Liver (tissue), 10 donors: ENCODE measurements at places on chromosomes 12 and 14. TPM values are rescaled to one million over a fixed set of nuclear protein-coding genes. Genes with fewer than 3 reads are reported as not detected.
A peak's percentile ranks its signal among the peaks of the same experiment; 100 is the strongest.

Gene MAPK1IP1L
- total RNA-seq, result 15.5 TPM

Gene ACOT4
- 12.9 TPM for total RNA-seq

- no peak overlapping the region for H3K4me3 ChIP-seq
- no peaks in the 10 kb centered on the region for H3K4me1 ChIP-seq
- H3K27ac ChIP-seq, result no peak overlapping the region
- no peak for DNase-seq
These were observed 2.6 kb downstream of the IRAK3 start for GRCh38 chr12:66191547-66192126.

- no peaks in the 10 kb centered on the region for H3K4me1 ChIP-seq
- no peak overlapping the region for H3K4me3 ChIP-seq
- DNase-seq, result no peak
These were observed 28.2 kb upstream of the TMEM106C start for GRCh38 chr12:47935184-47935583.

- no peaks in the 10 kb centered on the region for H3K4me1 ChIP-seq
- no peak overlapping the region for H3K27ac ChIP-seq
- H3K4me3 ChIP-seq, result no peak overlapping the region
- no peaks in the 10 kb centered on the region for H3K27me3 ChIP-seq
- no peak for DNase-seq
These were observed 84.6 kb upstream of the ATF7IP start for GRCh38 chr12:14280921-14281320.

DNA sequence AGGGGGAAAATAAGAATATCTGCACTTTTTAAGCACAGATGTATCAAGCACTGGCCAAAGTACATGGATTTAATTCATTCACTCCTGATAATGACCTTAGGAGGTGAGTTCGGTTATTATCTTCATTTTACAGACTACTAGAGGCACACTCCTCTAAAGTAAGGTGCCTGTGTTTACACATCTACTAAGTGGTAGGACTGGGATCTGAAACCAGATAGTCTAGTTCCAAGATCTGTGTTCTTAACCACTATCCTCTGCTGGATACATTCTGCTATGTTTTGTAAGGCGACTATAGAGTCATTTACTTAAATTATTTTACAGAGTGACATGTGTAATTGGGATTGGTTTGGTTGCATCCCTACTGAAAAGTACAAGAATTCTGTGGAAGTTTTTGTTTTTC is 175.3 kb downstream of the ESR2 start:
- H3K4me1 ChIP-seq, result no peaks in the 10 kb centered on the region
- H3K27me3 ChIP-seq, result no peaks in the 10 kb centered on the region
- peak overlapping the region; percentile 88 for H3K27ac ChIP-seq
- peaks cover 25% of the 10 kb centered on the region for H3K36me3 ChIP-seq

Gene GRIP1
- 0.33 TPM for total RNA-seq

GRCh38 chr14:77039285-77040058 is 11.0 kb upstream of the IRF2BPL start:
- H3K36me3 ChIP-seq, result no peaks in the 10 kb centered on the region
- H3K27ac ChIP-seq, result peak overlapping the region; percentile 99
- no peaks in the 10 kb centered on the region for H3K27me3 ChIP-seq
- peaks cover 82% of the 10 kb centered on the region for H3K4me1 ChIP-seq
- peak overlapping the region; percentile 32 for H3K4me3 ChIP-seq

DNA sequence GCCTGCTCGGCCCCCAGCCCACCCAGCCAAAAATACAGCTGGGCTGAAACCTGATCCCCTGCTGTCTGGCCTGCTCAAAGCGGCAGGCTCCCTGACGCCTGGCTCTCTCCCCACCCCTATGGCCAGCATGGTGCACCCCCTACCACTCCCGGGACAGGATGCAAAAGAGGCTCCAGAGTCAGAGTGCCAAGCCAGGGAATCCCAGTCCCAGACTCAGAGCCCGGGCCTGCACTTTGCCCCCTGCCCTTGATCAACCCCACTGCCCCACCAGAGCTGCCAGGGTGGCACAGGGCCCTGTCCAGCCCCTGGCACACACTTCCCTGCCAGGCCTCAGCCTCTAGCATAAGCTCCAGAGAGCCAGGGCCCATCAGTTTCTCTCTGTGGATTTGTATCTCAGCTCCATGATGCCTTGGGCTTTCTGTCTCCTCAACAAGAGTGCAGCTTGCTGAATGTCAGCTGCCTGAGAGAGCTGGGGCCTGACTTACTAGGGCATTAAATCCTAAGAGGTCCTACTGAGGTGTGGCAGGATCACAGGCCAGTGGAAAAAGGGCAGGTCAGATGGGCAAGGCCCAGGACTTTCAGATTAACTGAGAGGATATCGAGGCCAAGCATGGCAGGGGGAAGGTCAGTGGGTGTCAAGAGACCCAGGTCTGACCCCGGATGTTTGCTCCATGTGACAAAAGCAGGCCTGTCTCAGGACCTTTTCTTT is 13.9 kb downstream of the ACVRL1 start:
- peak overlapping the region; percentile 72 for H3K27ac ChIP-seq
- no peak for DNase-seq
- peaks cover 35% of the 10 kb centered on the region for H3K4me1 ChIP-seq
- no peaks in the 10 kb centered on the region for H3K27me3 ChIP-seq

DNA sequence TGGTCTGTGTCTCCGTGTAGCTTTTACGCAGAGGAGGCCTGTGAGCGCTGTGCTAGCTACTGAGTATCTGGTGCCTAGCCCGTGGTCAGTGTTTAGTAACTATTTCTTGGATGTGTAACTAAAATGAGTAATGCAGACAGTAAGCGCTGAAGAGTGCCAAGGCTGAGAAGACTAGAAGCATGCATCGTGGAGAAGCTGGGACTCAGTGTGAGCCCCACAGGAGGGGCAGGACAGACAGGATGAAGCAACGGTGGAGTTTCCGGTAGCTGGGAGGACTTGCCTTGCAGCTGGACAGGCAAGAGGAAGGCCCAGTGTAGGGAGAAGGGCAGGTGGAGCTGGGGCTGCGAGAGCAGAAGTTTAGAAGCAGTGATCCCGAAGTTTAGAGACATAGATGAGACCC is 233.4 kb upstream of the FKBP4 start:
- no peak overlapping the region for H3K27ac ChIP-seq
- no peak for DNase-seq
- H3K27me3 ChIP-seq, result no peaks in the 10 kb centered on the region
- H3K4me3 ChIP-seq, result no peak overlapping the region
- no peaks in the 10 kb centered on the region for H3K4me1 ChIP-seq

Gene FAM222A
- total RNA-seq, result 1.8 TPM

DNA sequence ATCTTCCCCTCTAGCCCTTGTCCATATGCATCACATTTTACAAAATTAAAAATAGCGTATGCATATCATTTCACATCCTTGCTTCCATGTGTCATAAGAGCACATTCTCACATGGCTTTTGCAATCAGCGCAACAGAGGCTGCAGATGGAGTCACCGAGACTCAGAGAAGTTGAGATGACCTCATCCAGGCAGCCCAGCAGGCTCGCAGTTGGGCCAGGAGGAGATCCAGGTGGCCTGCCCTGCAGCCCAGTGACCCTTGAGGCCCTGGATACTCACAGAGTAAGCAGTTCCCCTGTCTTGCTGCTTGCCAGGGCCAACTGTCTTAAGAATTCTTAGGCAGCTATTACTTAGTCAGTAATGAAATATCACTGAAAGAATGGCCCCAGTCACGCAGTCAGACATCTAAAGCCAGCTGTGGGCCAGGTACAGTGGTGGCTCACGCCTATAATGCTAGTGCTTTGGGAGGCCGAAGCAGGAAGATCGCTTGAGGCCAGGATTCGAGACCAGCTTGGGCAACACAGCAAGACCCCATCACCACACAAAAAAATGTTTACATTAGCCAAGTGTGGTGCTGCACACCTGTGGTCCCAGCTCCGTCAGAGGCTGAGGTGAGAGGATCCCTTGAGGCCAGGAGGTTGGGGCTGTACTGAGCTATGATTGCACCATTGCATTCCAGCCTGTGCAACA is 9.1 kb downstream of the CAMKK2 start:
- H3K36me3 ChIP-seq, result peaks cover 1% of the 10 kb centered on the region
- no peak overlapping the region for H3K27ac ChIP-seq
- H3K4me3 ChIP-seq, result no peak overlapping the region
- H3K27me3 ChIP-seq, result no peaks in the 10 kb centered on the region
- no peaks in the 10 kb centered on the region for H3K4me1 ChIP-seq

GRCh38 chr12:106831699-106832098 is 57.2 kb downstream of the RIC8B start:
- no peak for DNase-seq
- no peaks in the 10 kb centered on the region for H3K4me1 ChIP-seq
- no peaks in the 10 kb centered on the region for H3K36me3 ChIP-seq
- H3K4me3 ChIP-seq, result no peak overlapping the region

Gene TAS2R14
- 6.9 TPM for total RNA-seq

DNA sequence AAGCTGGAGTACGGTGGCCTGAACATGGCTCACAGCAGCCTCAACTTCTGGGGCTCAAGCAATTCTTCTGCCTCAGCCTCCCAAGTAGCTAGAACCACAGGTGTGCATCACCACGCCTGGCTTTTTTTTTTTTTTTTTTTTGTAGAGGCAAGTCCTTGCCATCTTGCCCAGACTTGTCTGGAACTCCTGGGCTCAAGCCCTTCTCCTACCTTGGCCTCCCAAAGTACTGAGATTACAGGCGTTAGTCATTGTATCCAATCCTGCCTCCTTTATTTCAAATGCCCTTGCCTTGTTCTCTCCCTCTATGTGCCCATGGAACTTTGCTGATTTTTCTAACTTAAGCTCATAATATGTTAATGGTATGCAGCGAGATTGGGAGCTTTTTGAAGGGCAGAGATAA is 49.2 kb upstream of the PRICKLE1 start:
- no peak overlapping the region for H3K27ac ChIP-seq
- H3K36me3 ChIP-seq, result no peaks in the 10 kb centered on the region
- DNase-seq, result no peak

Gene PPP4R4
- 1.3 TPM for total RNA-seq

- no peak for DNase-seq
- H3K4me3 ChIP-seq, result no peak overlapping the region
- H3K36me3 ChIP-seq, result peaks cover 1% of the 10 kb centered on the region
- no peaks in the 10 kb centered on the region for H3K27me3 ChIP-seq
These were observed 13.1 kb downstream of the DACT1 start for GRCh38 chr14:58650857-58651256.

DNA sequence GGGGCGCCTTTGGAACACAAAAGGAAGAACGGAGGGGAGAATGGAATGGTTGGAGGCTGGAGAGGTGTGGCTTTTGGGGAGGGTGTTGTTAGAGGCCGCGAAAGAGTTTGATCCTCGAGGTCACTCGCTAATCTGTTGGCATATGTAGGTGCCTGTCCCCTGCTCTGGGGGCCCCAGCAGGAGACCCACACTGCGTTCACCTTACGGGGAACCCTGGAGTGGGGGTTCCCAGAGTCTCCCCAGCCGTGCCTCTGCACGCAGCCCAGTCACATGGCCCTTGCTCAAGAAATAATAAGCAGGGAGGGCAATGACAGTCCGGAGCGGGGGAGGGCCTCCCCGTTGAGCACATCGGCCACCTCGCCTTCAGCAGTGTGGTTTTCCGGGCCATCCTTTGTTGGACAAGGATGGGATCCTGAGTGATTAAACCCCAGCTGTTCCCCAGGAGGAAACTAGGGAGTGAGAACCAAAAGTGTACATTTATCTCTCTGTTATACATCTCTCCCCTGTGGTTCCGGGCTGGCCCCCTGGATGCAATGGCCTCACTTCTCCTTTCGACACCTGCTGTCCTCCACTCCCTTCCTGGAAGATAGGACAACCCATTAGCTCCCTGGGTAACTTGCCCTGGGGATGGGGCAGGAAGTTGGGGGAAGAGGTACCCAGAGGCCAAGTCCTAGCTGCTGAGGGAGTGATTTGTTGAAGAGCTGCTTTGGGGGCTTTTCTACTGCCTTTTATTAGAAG is 1.3 kb downstream of the PLEKHG3 start:
- DNase-seq, result no peak
- peak overlapping the region; percentile 90 for H3K27ac ChIP-seq
- peak overlapping the region; percentile 76 for H3K4me3 ChIP-seq
- peaks cover 60% of the 10 kb centered on the region for H3K4me1 ChIP-seq

Gene LRTM2
- not detected for total RNA-seq

DNA sequence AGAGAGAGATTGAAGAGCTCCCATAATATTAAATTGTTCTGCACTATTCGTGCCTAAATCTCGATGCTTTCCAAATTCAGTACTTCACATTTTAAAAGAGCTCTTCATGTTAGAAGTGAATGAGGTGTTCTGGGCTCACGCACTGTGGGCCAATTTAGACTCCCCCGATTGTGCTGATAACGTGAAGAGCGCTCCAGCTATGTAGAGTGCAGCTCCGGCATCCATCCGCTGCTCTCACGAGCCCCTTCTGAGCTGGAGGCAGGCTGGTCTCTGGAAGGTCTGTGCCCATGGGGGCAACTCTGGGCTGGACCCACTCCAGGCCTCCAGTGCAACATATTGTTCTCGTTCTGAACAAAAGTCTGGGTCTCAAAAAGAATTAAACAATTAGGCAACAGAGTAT is 692.6 kb downstream of the VRK1 start:
- DNase-seq, result no peak
- H3K4me3 ChIP-seq, result no peak overlapping the region
- no peak overlapping the region for H3K27ac ChIP-seq
- peaks cover 8% of the 10 kb centered on the region for H3K4me1 ChIP-seq
- H3K36me3 ChIP-seq, result no peaks in the 10 kb centered on the region

Gene SSTR1
- 3.2 TPM for total RNA-seq

Gene TAS2R8
- not detected for total RNA-seq

DNA sequence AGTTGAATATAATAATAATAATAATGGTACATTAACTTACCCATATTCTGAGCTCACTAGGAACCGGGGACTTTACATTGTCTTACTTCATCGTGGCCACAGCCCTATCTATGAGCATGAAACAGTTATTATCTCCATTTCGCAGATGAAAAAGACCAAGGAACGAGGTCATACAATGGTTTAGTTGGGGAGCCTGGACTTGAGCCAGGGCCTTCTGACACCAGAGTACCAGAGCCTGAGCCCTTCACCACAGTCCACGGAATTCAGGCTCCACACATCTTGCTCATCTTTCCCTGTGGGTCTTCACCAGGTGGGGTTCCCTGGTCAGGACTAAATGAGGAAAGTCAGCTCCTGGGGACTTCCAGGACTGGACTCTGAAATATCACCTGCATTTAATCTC is 31.3 kb upstream of the CMKLR1 start:
- no peaks in the 10 kb centered on the region for H3K27me3 ChIP-seq
- H3K4me3 ChIP-seq, result no peak overlapping the region
- H3K4me1 ChIP-seq, result no peaks in the 10 kb centered on the region
- no peak for DNase-seq

Gene DBX2
- not detected for total RNA-seq

- no peak overlapping the region for H3K27ac ChIP-seq
- no peaks in the 10 kb centered on the region for H3K27me3 ChIP-seq
These were observed 5.9 kb downstream of the RERGL start for GRCh38 chr12:18084080-18084479.

DNA sequence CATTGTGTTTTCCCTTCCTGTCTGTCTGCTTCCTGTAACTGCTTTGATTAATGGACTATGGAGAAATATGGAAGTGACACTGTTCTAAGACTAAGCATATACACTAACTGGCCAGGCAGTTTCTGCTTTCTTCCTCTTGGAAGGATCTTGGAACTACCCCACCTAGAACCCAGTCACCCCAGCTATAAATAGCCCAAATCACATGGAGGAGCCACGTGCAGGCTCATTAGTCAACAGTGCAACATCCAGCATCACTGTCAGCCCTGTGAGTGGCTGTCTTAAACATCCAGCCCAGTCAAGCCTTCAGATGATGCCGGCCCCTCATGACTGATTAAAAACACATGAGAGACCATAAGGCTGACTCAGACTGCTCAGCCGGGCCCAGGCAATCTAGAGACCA is 39.2 kb downstream of the BCAT1 start:
- no peaks in the 10 kb centered on the region for H3K36me3 ChIP-seq
- DNase-seq, result no peak
- no peaks in the 10 kb centered on the region for H3K4me1 ChIP-seq
- H3K27me3 ChIP-seq, result no peaks in the 10 kb centered on the region
- no peak overlapping the region for H3K4me3 ChIP-seq
